Nephron progenitor cell (in vitro differentiated cells): ENCODE measurements at places on chromosomes 12 and 14.

DNA sequence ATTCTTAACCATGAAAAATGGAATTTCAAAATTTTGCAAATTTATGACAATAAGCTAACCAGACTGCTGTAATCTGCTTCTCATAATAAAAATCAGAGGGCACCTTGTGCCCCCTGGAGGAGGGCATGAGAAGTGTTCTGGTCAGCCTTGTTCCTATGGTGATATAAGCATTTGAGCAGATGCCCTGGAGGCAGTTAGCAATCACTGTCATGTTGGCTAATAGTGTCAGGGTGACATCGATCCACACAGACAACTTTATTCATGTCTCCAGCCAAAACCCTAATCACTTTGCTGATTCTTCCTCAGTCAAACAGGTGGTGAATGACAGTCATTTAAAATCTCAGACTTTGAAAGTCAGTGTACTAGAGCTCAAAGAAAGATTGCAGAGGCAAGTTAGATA, 943.0 kb downstream of the GALC start:
- peak; percentile 22 for DNase-seq

DNA sequence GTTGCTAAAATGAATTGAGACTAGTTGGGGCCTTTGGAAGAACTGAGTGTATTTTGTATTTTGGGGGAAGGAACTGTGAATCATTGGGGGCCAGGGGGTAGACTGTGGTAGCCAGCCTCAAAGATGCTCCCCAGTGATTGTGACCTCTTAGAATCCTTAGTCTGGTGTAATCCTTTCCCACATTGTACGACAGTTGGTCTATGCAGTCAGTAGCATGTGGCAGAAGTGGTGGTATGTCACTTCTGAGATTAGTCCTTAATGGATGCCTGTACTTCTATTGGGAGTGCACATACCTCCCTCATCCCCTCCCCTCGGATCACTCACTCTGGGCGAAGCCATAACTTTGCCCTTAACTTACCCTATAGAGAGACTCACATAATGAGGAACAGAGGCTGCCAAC, 48.0 kb downstream of the USP15 start:
- no peak for DNase-seq

GRCh38 chr14:83006121-83006670, 1472.5 kb upstream of the SEL1L start:
- no peak for DNase-seq

GRCh38 chr12:63875703-63876102, 31.2 kb downstream of the SRGAP1 start:
- DNase-seq, result no peak

DNA sequence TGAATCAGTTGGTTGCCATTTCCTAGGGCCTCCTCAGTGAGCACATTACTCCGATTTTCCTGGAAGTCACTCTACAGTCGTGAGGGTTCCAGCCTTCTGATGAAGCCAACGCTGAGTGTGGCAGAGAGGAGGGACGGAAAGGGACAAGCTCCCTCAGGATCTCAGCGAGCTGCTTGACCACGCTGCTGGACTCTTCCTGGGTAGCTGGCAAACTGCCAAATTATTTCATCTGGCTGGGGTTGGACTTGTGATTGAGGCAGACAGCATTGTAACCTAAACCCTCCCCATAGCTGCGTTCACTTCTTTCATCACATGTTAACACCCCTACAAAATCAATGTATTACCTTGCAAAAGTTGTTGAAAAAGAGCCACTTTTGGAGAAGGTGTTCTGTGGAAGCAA, 69.6 kb upstream of the CHST11 start:
- no peak for DNase-seq

GRCh38 chr12:113684908-113685782, 213.5 kb upstream of the LHX5 start:
- no peak for DNase-seq
